ENCODE measurements at places on chromosomes 11 and 22.

- no peak for DNase-seq
These were observed 537.5 kb downstream of the DLG2 start for GRCh38 chr11:85089654-85090053.

DNA sequence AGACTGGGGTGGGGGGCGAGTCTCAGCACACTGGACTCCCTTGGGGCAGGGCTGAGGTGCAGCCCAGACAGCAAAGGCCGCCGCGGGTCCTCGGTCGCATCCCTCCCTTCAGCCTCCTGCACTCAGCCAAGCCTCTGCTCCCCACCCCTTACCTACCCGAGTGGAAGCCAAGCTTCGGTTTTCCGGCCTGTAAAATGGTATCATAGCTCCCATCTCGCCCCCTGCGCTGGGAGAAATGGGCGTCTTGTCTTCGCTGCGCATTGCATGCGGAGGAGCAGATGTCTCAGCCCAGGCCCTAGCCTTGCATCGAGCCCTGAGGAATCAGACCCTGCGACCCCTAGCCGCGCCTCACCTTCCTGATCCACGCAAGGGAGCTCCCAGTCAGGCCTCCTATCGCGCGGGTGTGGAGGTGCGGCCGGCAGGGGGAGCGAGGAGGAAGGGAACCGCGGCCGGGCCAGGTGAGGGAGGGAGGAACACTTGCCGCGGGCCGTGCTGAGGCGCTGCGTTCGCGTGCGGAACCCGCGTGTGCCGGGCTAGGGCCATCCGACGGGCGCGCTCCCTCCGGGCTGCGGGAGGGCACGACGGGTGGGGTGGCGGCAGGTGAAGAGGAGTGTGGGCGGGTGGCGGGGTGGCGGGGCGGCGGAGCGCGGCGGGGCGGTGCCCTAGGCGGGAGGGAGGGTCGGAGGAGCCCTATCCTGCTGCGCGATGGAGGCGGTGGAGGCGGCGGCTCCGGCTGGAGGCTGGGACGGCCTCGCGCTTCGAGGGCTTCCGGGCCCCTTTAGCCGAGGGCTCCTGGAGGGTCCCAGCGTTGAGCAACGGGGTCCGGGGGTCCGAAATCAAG is 4.1 kb upstream of the TBX1 start:
- no peak for DNase-seq

GRCh38 chr11:134956450-134957210 is 544.6 kb upstream of the B3GAT1 start:
- DNase-seq = no peak

DNA sequence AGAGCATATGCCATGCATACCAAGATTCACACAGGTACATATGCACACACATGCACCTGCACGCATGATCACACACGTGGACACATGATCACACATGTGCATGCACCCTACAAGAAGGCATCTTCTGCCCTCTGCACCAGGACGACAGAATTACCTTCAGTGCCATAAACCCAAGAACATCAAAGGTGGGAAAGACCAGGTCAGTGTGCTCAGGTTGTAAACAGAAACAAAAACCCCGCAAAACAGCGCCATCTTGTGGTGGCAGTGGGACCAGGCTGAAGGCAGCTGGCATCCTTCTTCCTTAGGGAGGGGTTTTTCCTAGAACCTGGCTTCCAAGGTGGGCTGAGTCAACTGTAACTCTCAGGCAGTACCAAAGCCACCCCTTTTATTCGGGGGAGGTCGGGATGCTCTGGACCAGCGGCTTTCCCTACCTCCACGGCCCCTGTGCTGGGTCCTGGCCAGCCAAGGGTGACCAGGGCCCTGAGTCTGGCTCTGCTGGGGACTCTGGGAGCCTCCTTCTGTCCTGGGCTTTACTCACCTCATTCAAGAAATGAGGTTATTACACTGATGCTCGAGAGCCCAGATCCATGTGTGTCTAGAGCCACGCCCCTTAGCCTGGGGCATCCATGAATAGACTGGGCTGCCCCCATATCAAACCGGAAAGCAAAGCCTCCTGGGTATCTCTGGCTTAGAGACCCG is 69.4 kb upstream of the FGF3 start:
- peak; percentile 39 for DNase-seq

- no peak for DNase-seq
These were observed 61.2 kb downstream of the CD82 start for GRCh38 chr11:44626645-44627044.

- DNase-seq = no peak
These were observed 53.8 kb upstream of the AMPD3 start for GRCh38 chr11:10401256-10401655.

DNA sequence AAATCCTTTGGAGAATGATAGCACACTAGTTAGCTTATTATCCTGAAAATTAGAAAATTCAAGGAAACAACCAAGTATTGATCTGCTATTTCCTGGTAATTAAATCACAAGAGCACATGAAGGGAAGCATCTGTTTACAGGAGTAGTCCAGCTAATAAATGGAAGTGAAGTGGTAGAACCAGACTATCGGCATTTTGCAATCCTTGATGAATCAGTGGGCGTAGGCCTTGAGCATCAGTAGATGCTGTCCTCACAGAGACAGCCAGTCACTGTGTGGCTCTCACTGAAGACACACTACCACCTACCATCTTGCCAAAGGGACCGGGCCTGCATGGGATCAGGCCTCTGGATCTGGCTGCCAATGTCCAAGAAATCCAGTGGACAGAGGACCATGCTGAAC is 69.8 kb downstream of the FBLN1 start:
- DNase-seq = no peak

DNA sequence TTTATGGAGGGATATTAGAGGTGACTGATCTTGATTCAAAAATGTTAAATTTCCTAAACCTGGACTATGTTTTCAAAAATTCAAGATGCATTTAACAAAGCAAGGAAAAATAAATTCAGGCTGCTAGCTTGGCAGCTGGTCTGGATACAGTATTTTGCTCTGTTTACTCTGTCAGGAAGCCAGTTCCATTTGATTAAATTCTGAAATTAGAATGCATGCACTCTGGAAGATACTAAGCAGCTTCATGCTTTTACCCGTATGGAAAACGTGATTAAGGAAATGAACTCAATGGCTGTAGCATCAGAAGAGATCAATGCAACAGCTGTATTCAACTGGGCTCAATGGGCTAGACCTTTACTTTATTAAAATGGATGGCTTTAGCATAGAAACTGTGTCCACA is 14.2 kb downstream of the C11orf71 start:
- DNase-seq = no peak

GRCh38 chr11:78465169-78465942 is 47.7 kb upstream of the GAB2 start:
- peak; percentile 65 for DNase-seq

GRCh38 chr11:82776377-82776776 is 42.7 kb upstream of the FAM181B start:
- DNase-seq = no peak

- DNase-seq = no peak
These were observed 28.3 kb upstream of the KDM2A start for GRCh38 chr11:67090717-67091116.

- no peak for DNase-seq
These were observed 2.7 kb downstream of the DCDC1 start for GRCh38 chr11:31366795-31367194.

GRCh38 chr11:69447786-69448185 is 33.7 kb upstream of the LINC01488 start:
- DNase-seq = no peak

GRCh38 chr11:73313652-73314051 is 5.6 kb downstream of the ARHGEF17 start:
- DNase-seq = no peak

GRCh38 chr11:123145220-123145619 is 49.8 kb downstream of the CLMP start:
- no peak for DNase-seq

DNA sequence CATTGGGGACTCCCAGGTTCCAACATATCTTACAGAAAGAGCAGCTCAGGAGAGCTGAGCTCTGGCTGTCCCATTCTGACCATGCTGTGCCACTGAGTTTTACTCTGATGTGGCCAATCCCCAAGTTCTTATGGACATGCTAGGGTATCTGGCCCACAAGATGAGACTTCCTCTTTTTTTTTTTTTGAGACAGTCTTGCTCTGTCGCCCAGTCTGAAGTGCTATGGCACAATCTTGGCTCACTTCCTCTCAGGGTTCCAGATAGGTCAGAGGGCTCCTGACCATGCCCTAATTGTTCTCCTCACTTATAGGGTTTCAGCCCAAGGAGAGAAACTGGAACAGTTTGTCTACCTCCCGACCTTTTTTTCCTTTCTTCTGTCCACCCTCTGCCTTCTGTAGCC is 152.3 kb upstream of the CCDC90B start:
- DNase-seq = no peak

DNA sequence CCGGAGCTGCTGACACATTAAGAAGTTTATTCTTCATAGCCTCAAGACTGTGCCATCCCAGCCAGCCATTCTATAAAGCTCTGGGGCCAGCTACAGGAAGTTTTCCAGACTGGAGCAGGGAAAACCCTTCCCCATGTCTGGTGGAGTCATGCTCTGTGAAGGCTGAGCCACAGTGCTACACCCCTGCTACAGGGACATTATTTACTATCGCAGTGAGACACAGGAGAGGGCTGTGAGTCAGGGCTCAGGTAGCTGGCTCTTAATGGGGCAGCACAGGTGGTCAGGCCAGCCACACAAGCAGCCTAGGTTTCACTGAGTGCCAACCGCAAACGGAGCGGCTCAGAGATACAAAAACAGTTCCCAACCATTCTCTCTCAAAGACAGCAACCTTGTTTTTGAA is 12.1 kb downstream of the HPS4 start:
- DNase-seq = no peak

- no peak for DNase-seq
These were observed 70.7 kb downstream of the PAK1 start for GRCh38 chr11:77403211-77403610.

- DNase-seq = peak; percentile 23
These were observed 62.1 kb upstream of the NUP50 start for GRCh38 chr22:45101515-45102227.

- no peak for DNase-seq
These were observed 5.1 kb downstream of the CARS1 start for GRCh38 chr11:3052109-3052479.

GRCh38 chr22:22687638-22688500 is 43.5 kb downstream of the GGTLC2 start:
- no peak for DNase-seq

Measured in GM18507 (cell line).